ENCODE measurements at places on chromosomes 5 and 9.
A peak's percentile ranks its signal among the peaks of the same experiment; 100 is the strongest.

- no peak for DNase-seq
These were observed 67.2 kb upstream of the IER5L start for GRCh38 chr9:129245276-129245675.

GRCh38 chr5:135560858-135561257, 17.9 kb downstream of the CXCL14 start:
- DNase-seq = peak; percentile 91

- DNase-seq = peak; percentile 76
These were observed 337.1 kb upstream of the PANK3 start for GRCh38 chr5:168916266-168916665.

GRCh38 chr9:124242331-124243194, 15.2 kb upstream of the NEK6 start:
- peak; percentile 67 for DNase-seq

DNA sequence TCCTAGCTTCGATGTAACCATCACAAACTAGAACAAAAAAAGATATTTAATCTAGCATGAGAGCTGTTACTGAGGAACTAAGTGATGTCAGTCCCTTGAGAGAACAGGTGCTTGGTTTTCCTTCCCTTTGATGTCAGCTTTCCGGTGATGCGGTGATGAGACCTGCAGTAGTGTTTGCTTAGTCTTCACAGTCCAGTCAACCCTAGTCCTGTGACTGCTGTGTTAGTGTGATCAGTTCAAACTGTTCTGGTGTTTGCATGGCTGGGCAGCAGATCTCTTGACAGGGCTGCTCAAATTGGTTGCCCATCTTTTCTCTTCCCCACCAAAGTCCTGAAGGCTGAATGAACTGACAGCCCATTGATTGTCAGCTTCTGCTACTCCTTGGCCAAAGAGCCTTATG, 608.6 kb upstream of the DAB2 start:
- DNase-seq = no peak

DNA sequence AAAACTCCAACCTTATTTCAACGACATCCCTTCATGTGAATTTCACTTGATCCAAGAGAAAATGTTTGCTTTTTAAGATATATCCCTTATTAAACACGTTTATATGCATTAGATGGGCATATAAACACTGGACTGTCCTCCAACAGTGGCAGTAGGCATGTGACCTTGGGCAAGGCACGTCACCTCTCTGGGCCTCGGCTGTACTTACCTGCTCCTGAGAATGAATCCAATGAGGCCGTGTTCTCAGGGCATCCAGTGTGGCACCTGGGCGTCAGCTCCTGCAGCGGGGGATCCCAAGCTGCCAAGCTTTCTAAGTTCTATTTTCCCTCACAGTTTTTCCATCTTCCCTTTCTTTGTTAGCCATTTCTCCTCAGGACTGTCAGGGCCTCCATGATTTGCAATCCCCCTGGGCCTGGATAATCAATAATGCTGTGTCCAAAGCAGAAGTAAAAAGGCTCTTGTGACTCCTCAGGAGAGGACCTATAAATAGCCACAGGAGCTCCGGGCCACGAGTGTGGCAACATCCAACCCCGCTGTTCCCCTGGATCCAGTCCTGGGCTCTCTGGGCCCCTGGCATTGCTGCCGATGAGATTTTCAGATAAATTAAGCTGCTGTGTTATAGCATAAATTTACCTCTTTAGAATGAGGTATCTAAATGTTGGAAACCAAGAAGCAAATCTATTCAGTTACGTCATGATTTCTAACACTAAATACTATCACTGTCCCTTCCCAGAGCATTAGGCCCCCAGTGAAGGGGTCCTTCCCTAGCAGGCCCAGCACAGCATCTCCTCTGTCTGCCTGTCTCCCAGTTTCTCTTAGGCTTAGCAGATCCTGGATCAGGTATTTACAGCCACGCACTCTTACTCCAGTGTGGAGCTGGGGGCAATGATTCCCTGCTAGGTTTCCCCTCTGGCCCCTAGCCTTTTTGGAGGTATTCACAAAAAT, 76.8 kb downstream of the PTPN3 start:
- no peak for DNase-seq

- DNase-seq = no peak
These were observed 50.9 kb upstream of the PPP1R2B start for GRCh38 chr5:156799171-156799570.

DNA sequence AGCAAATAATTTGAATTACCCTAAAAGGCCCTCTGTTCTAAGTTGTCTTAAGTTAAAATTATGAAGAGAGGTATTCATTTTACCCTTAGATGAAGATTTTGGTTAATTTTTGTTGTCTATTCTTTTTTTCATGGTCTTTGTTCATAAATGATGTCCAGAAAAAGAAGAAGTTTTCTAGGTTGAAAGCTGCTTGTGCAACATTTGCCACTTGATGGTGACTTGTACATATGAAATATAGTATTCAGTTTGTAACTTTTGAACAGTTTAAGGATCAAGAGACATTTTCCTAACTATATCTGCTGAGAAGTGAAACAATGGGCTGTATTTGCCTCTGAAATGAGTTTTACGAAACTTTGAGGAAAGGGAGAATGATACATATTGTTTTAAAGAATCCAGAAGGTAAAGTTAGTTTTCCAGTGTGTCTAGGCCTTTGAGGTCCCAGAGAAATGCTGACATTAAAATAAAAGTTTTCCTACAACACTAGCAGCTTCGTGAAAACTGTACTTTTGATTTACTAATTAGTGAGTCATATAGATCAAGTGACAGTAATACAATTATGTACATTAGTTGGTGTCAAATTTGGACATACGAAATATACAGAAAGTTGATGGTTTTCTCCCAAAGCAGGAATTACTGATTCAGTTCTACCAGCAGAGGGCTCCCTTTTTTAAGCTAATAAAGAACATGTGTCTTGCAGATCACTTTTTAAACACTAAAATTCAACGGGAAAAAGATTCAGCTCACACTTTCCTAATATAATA, 70.5 kb downstream of the PIK3R1 start:
- peak; percentile 48 for DNase-seq

- DNase-seq = no peak
These were observed 188.5 kb downstream of the DAB2IP start for GRCh38 chr9:121839726-121840500.

DNA sequence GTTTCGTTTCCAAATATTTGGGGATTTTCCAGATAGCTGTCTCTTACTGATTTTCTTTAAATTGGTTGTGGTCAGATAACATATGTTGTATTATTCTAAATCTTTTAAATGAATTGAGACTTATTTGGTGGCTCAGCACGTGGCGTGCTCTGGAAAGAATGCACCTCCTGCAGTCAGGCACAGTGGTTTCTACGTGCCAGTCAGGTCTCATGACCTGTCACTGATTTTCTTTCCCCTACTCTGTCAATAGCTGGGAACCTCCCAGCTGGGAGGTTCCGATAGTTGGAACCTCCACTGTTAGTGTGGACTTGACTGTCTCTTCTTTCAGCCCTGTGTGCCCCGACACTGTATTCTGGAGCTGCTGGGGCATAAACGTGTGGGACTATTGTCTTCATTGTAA, 27.6 kb downstream of the TRIP13 start:
- DNase-seq = no peak

DNA sequence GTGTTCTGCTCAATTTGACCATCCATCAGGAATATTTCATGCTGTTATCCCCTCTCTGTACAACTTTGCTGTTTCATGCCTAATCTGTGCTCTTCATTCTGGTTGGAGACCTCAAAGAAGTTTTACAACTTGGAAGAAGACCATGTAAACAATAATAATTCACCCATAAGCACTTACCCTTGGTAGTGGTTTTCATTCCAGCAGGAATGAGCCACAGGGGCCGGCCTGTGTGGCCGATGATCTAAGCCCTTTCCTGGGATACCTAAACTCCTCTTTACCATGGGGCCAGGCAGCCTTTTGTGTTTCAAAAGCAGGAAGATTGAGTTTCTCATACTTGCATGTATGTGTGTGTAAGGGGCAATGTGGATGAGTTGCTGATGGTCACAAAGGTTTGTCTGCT, 165.0 kb downstream of the FGF1 start:
- no peak for DNase-seq

GRCh38 chr9:107839371-107839770, 349.8 kb upstream of the KLF4 start:
- DNase-seq = no peak

GRCh38 chr9:96137671-96138429, 164.1 kb downstream of the HSD17B3 start:
- peak; percentile 57 for DNase-seq

GRCh38 chr5:38556088-38556598, 303 bp downstream of the LIFR start:
- no peak for DNase-seq

- no peak for DNase-seq
These were observed 895 bp upstream of the MYOT start for GRCh38 chr5:137866541-137867388.

GRCh38 chr5:97231025-97231636, 48.1 kb upstream of the RIOK2 start:
- DNase-seq = peak; percentile 72

GRCh38 chr5:72822944-72823343, 6.5 kb downstream of the TNPO1 start:
- DNase-seq = no peak

DNA sequence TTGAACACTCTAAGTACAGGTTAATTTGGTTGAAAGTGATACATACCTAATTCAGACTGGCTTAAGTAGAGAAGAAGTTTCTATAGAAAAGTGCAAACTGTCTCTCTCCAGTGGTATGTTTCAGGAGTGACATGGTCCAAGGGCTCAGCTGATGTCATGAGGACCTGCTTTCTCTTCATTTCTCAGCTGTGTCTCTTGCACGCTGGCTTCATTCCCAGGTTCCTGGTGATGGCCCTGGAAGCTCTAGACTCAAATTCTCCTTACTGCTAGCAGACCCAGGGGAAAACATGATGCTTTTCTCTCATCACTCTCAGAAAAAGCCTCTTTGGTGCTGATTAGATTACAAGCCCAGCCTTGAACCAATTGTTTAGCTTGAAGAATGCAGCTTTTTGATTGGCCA, 211.9 kb upstream of the CLINT1 start:
- no peak for DNase-seq

Data from NCI-H82 (cell line).